ENCODE measurements at places on chromosomes 4 and X.

DNA sequence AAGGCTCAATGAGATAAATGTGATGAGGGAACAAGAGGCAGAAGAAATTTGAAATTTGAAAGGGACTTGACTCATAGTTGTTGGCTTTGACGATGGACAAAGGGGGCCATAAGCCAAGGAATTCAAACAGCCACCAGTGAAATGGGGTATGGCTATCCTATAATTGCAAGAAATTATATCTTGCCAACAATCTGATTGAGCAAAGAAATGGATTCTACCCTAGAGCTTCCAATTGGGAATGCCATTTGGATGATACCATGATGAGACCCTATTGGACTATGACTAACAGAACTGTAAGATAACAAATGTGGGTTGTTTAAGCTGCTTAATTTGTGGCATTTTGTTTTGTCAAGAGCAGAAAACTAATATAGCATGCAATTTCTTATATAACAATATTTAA lies 270.1 kb upstream of the ARSJ start:
- DNase-seq = no peak

GRCh38 chr4:79653871-79654270 lies 245.8 kb upstream of the GK2 start:
- no peak for DNase-seq

DNA sequence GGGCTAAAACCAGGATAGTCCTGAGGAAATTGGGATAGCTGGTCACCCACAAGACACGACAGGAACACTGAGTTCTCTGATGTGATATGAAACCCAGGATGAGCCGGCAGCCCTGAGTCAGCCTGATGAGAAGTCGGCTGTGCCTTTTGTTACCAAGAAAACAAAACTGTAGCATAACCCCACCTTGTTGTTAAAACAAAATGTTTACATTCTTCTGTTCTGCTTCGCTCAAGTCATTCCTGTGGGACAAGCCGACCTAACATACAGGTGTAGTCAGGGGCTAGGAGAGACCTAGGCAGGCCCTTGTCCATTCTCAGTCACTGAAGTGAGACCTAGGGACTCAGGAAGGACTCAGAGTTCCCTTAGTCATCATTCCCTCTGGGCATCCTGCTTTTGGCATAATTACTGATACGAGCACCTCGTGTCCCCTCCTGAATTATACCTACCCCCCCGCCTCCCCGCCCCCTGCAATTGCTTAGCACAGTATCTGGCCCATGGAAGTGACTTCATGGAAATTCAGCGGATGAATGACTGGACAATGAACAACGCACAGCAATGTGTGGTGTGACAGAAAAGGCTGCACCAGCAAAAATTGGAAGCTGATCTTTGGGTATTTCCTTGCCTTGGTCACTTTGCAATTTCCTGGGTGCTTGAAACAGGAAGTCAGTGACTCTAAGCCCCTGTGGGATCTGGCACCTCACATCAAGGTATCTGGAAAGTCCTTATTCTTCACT lies 31.9 kb upstream of the TLR2 start:
- no peak for DNase-seq

- no peak for DNase-seq
These were observed 161.2 kb upstream of the AGTR2 start for GRCh38 chrX:116009346-116009745.

Measured in HT-29 (cell line).